ENCODE measurements at places on chromosomes 2 and 18.
A peak's percentile ranks its signal among the peaks of the same experiment; 100 is the strongest.

DNA sequence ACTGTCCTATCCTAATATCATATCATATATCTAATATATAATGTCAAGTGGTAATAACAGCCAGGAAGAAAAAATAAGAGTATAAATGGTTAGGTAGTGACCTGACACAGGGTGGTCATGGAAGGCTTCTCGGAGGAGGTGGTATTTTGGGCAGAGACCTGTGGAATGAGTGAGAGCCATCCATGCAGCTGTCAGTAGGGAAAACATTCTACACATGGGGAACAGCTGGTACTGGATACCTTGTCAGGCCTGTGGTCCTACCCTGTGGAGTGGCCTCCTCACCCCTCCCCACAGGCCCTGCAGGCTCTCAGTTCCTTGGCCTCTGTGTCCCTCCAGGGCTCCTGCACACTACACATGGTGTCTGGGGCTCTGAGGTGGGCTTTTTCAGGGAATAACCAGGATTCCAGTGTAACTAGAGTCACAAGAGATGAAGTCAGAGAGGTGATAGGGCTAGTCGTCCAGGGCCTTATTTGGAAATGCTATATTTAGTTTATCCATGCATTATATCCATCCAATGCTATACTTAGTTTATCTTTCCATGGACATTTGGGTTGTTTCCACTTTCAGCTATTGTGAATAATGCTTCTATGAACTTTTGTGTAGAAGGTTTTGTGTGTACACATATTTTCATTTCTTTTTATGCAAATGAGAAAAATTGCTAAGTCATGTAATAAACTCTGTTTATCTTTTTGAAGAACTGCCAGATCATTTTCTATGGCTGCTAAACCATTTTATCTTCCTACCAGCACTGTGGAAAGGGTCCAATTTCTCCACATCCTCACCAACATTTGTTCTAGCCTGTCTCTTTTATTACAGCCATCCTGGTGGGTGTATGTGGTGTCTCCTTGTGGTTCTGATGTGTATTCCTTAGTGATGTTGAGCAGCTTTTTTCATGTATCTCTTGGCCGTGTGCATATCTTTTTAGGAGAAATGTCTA, 75.6 kb downstream of the TPGS2 start:
- H3K4me1 ChIP-seq: no peaks in the 10 kb centered on the region
- no peaks in the 10 kb centered on the region for H3K27me3 ChIP-seq
- no peak overlapping the region for H3K4me3 ChIP-seq
- no peak overlapping the region for H3K27ac ChIP-seq
- no peaks in the 10 kb centered on the region for H3K36me3 ChIP-seq

GRCh38 chr18:78433562-78433961, 546.1 kb upstream of the SALL3 start:
- no peaks in the 10 kb centered on the region for H3K36me3 ChIP-seq
- H3K27ac ChIP-seq: no peak overlapping the region
- H3K4me1 ChIP-seq: no peaks in the 10 kb centered on the region

DNA sequence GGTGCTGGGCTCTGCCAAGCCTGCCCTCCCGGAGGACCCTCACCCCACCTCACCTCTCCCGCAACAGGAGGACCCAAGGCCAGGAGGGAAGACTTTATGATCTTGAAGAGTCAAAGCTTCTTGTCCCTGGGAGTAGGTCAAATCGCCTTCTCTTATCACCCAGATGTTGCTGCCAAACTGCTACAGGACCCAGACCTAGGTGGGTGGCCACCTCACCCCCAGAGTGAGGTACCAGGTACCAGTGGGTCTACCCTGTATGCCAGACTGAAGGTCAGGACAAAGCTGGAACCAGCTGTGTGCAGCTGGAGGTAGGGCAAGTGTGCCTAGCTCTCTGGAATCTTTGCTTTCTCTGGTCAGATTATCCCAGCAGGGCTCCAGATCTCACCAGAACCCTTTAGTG, 197.2 kb downstream of the ZFP36L2 start:
- no peaks in the 10 kb centered on the region for H3K4me1 ChIP-seq
- H3K4me3 ChIP-seq: no peak overlapping the region
- H3K36me3 ChIP-seq: no peaks in the 10 kb centered on the region
- H3K27ac ChIP-seq: no peak overlapping the region
- DNase-seq: no peak

- DNase-seq: peak; percentile 47
- no peaks in the 10 kb centered on the region for H3K27me3 ChIP-seq
- H3K4me1 ChIP-seq: no peaks in the 10 kb centered on the region
- H3K36me3 ChIP-seq: no peaks in the 10 kb centered on the region
Measured at GRCh38 chr2:30691948-30692828, 115.1 kb downstream of the CAPN13 start.

DNA sequence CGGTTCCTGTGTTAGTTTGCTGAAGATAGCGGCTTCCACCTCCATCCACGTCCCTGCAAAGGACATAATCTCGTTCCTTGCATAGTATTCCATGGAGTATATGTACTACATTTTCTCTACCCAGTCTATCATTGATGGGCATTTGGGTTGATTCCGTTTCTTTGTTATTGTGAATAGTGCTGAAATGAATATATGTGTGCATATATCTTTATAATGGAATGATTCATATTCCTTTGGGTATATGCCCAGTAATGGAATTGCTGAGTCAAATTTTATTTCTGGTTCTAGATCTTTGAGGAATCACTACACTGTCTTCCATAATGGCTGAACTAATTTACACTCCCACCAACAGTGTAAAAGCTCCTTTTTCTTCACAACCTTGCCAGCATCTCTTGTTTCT, 255.4 kb upstream of the CDH2 start:
- no peaks in the 10 kb centered on the region for H3K27me3 ChIP-seq
- H3K27ac ChIP-seq: no peak overlapping the region
- H3K36me3 ChIP-seq: no peaks in the 10 kb centered on the region
- no peak for DNase-seq
- no peak overlapping the region for H3K4me3 ChIP-seq

DNA sequence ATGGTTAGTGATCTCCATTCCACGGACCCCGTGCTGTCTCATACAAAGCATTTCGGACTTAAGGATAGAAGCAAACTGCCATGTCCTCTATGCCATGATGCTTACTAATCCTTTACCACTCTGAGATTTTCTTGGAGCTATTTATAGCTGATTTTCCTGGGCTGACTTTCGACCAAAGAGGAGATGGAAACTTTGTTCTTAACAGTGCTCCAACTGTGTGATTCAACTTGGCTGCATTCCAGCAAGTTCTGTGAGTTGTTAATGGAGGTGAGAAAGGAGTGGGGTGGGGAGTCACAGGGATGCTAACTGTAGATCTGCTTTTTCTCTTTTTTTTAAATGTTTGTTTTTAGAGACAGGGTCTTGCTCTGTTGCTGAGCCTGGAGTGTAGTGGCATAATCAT, 45.5 kb upstream of the MSH2 start:
- H3K4me3 ChIP-seq: no peak overlapping the region
- H3K27ac ChIP-seq: no peak overlapping the region
- DNase-seq: no peak
- no peaks in the 10 kb centered on the region for H3K27me3 ChIP-seq

GRCh38 chr2:167510071-167510759, 621.9 kb downstream of the XIRP2 start:
- no peaks in the 10 kb centered on the region for H3K27me3 ChIP-seq
- no peak overlapping the region for H3K4me3 ChIP-seq
- H3K4me1 ChIP-seq: no peaks in the 10 kb centered on the region

DNA sequence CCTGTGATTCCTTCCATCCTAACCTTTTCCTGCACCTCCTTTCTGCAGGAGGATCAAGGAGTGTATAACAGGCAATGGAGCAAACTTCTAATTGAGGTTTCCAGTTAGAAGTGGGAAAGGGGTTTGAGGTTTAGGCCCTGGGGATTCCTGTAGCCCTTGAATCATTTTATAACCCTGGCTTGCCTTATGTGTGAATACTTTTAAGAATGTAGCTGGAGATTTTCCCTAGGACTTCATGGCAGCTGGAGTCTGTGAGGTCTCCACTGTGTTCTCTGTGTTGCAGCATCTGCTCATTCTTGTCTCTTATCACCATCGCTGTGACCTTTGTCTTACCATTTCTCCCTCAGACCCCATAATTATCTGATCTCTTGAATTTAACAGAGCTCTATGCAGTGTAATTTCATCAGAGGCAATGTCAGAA, 370.2 kb upstream of the SLC14A2 start:
- no peak for DNase-seq
- no peak overlapping the region for H3K27ac ChIP-seq
- H3K36me3 ChIP-seq: no peaks in the 10 kb centered on the region
- H3K4me1 ChIP-seq: peaks cover 5% of the 10 kb centered on the region

GRCh38 chr2:189024901-189025618, 50.9 kb downstream of the COL3A1 start:
- no peaks in the 10 kb centered on the region for H3K27me3 ChIP-seq
- H3K4me1 ChIP-seq: no peaks in the 10 kb centered on the region
- no peaks in the 10 kb centered on the region for H3K36me3 ChIP-seq
- no peak overlapping the region for H3K27ac ChIP-seq

DNA sequence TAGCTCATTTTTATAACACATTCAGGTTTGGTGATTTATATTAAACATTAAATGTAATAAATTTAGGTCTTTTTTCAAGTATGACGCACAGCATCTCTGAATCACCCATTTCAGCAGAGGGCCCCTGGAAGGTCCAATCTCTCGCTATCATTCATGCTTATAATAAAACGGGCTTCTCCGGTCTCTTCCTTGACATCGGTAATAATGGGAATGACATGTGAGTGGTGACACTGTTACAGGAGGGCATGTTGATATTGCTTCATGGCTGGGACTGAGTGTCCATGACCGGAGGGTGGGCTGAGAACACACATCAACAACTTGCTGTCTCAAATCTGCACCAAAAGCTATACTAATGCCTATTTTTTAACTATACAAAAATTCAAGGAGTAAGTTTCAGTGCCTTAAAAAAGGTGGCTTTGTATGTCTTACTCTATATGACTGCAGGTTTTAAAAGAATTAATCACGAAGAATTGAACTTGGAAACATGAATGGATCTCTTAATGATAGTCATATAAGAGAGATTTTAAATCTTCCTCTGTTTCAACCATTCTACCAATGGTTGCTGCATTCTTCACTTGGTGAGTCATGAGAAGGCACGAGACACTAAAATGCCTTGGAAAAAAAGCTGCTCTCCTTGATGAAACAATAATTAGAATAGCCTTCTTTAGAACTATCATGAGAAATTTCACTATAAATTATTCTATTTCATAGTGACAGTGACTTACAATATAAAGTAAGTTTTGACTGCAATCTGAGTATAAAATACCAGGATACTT, 101.9 kb upstream of the NRP2 start:
- H3K4me1 ChIP-seq: no peaks in the 10 kb centered on the region
- no peak overlapping the region for H3K27ac ChIP-seq
- DNase-seq: no peak
- H3K27me3 ChIP-seq: no peaks in the 10 kb centered on the region

DNA sequence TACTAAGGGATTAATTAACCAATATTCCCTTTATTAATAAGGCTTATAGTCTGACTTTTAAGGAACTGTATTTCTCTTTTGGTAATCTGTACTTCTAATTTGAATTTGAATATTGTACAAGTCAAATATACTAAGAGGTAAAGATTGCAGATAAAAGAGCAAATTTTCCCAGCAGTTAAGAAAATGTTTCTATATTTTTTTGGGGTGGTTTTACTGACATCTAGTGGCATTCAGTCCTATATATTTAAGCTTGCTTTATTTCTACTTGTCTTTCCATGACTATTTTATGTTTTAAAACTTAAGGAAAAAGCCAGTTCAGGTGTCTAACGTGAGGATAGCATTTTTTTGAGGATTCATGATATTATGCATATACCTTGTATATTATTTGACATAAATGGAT, 41.6 kb downstream of the TDRD15 start:
- H3K36me3 ChIP-seq: no peaks in the 10 kb centered on the region
- no peak overlapping the region for H3K4me3 ChIP-seq
- H3K27ac ChIP-seq: no peak overlapping the region
- no peaks in the 10 kb centered on the region for H3K27me3 ChIP-seq
- H3K4me1 ChIP-seq: no peaks in the 10 kb centered on the region

GRCh38 chr2:15494877-15495276, 66.3 kb downstream of the NBAS start:
- no peak for DNase-seq
- no peak overlapping the region for H3K27ac ChIP-seq
- H3K36me3 ChIP-seq: no peaks in the 10 kb centered on the region
- H3K4me1 ChIP-seq: no peaks in the 10 kb centered on the region

- no peaks in the 10 kb centered on the region for H3K36me3 ChIP-seq
- DNase-seq: no peak
- H3K27me3 ChIP-seq: no peaks in the 10 kb centered on the region
- H3K27ac ChIP-seq: no peak overlapping the region
- H3K4me1 ChIP-seq: peaks cover 16% of the 10 kb centered on the region
Measured at GRCh38 chr2:227509824-227510619, 38.1 kb downstream of the AGFG1 start.

DNA sequence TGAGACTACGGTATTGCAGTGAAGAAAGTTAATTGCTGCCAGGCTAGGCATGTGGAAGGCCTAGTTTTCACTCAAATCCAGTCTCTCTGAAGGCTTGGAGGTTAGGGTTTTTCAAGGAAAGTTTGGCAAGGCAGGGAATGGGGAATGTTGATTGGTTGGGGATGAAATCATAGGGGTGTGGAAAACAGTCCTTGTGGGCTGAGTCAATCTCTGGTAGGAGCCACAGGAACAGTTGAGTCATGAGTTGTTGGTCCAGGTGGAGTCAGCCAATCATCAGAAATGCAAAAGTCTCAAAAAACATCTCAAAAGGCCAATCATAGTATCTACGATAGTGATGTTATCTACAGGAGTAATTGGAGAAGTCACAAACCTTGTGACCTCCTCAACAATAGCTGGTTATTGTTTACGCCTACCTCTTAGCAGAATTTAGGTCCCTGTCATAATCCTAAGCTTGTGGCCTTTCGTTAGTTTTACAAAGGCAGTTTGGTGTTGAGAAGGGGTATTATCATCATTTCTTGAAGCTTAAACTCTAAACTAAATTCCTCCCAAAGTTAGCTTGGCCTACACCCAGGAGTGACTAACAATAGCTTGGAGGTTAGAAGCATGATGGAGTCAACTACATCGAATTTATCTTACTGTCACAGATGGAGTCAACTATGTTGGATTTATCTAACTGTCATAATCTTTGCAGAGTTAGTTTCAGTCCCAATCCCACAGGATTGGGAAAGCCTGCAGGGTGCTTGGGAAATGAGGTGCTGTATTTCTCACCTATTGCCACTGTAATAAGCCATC, 33.7 kb upstream of the APCDD1 start:
- no peak for DNase-seq
- no peak overlapping the region for H3K27ac ChIP-seq
- H3K4me1 ChIP-seq: no peaks in the 10 kb centered on the region
- no peaks in the 10 kb centered on the region for H3K36me3 ChIP-seq
- no peak overlapping the region for H3K4me3 ChIP-seq

DNA sequence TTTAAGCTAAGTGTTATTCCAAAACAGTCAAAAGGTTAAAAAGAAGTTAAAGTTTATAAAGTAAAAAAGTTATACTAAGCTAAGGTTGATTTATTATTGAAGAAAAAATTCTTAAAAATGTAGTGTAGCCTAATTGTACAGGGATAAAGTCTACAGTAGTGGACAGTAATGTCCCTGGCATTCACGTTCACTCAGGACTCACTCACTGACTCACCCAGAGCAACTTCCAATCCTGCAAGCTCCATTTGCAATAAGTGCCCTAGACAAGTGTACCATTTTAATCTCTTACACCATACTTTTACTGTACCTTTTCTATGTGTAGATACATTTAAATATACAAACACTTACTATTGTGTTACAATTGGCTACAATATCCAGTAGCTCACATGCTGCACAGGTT, 86.1 kb downstream of the CACNB4 start:
- H3K4me3 ChIP-seq: no peak overlapping the region
- no peaks in the 10 kb centered on the region for H3K27me3 ChIP-seq
- DNase-seq: no peak
- H3K27ac ChIP-seq: no peak overlapping the region
- H3K36me3 ChIP-seq: no peaks in the 10 kb centered on the region
